Naive thymus-derived CD4-positive, alpha-beta T cell (primary cell): ENCODE measurements at places on chromosomes 6 and 20. TPM values are rescaled to one million over a fixed set of nuclear protein-coding genes. Genes with fewer than 3 reads are reported as not detected.

RNF39 gene
- total RNA-seq = not detected

TRIM26 gene
- 50.4 TPM for total RNA-seq

KCNB1 gene
- not detected for total RNA-seq

ASCC3 gene
- total RNA-seq = 41.6 TPM

FAM229B gene
- 2.5 TPM for total RNA-seq

BPI gene
- total RNA-seq = 0.29 TPM

GPX5 gene
- not detected for total RNA-seq

GRCh38 chr6:36550473-36551000 lies 3.3 kb upstream of the STK38 start:
- H3K4me3 ChIP-seq = no peak overlapping the region
- no peak for DNase-seq
- no peaks in the 10 kb centered on the region for H3K27me3 ChIP-seq
- H3K36me3 ChIP-seq = peaks cover 8% of the 10 kb centered on the region
- peaks cover 13% of the 10 kb centered on the region for H3K4me1 ChIP-seq
- no peak overlapping the region for H3K27ac ChIP-seq

- H3K4me3 ChIP-seq = no peak overlapping the region
- no peaks in the 10 kb centered on the region for H3K36me3 ChIP-seq
- no peaks in the 10 kb centered on the region for H3K4me1 ChIP-seq
- DNase-seq = no peak
- H3K27ac ChIP-seq = no peak overlapping the region
Measured at GRCh38 chr20:52830598-52830997, 141.6 kb upstream of the TSHZ2 start.

- peak overlapping the region; percentile 88 for H3K27ac ChIP-seq
- H3K4me3 ChIP-seq = peak overlapping the region; percentile 76
- peaks cover 33% of the 10 kb centered on the region for H3K4me1 ChIP-seq
- no peak for DNase-seq
Measured at GRCh38 chr6:53359843-53360092, 11.0 kb upstream of the ELOVL5 start.

GRCh38 chr20:9912858-9913434 lies 74.1 kb upstream of the PAK5 start:
- no peaks in the 10 kb centered on the region for H3K36me3 ChIP-seq
- DNase-seq = no peak
- no peaks in the 10 kb centered on the region for H3K27me3 ChIP-seq
- no peak overlapping the region for H3K27ac ChIP-seq
- H3K4me3 ChIP-seq = no peak overlapping the region
- H3K4me1 ChIP-seq = no peaks in the 10 kb centered on the region

- no peaks in the 10 kb centered on the region for H3K36me3 ChIP-seq
- H3K4me3 ChIP-seq = no peak overlapping the region
- DNase-seq = no peak
- H3K4me1 ChIP-seq = no peaks in the 10 kb centered on the region
Measured at GRCh38 chr20:57582029-57582378, 21.1 kb downstream of the PCK1 start.

- no peaks in the 10 kb centered on the region for H3K27me3 ChIP-seq
- no peaks in the 10 kb centered on the region for H3K36me3 ChIP-seq
- peak overlapping the region; percentile 4 for H3K4me3 ChIP-seq
Measured at GRCh38 chr20:54078296-54078984, 8.0 kb upstream of the BCAS1 start.

DNA sequence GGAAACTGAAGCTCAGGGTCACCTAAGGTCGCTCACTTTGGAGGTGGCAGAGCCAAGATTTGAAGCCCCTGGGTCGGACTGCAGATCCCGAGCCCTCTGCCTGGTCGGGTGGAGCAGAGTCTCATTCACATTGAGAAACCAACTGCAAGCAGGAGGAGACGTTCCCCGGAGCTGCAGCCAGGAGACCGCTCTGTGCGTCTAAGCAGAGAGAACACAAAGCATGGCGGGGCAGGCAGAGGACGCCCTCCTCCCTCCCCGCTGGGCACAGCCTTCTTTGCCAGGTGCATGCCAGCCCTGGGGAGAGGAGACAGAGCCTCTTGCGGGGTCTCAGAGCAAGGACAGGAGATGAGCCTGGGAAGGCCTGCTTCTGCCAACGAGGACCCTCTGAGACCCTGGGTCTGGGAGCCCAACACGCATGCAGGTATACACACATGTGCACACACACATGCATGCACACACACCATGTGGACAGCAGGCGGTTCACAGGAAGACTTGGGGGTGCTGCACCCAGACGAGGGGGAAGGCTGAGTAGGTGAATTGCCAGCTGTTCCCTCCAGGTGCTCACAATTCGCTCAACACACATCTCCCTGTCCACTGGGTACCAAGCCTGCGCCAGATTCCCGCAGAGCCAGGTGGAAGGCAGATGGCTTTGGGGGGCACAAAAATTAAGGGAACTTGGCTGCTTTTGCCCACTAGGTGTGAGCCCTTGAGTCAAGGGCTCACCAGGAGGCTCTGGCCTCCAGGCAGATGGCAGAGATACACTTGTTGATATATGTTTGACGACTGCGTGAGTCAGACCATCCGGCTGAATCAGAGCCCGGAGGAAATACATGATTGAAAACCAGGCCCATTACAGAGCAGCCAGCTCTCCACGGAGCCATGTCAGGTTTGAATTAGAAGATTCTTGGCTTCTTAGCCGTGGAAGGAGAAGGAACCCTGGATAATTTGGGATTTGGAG lies 5.5 kb upstream of the NTSR1 start:
- peaks cover 5% of the 10 kb centered on the region for H3K27me3 ChIP-seq
- no peak overlapping the region for H3K4me3 ChIP-seq
- DNase-seq = no peak

- H3K4me1 ChIP-seq = no peaks in the 10 kb centered on the region
- H3K4me3 ChIP-seq = no peak overlapping the region
- H3K36me3 ChIP-seq = no peaks in the 10 kb centered on the region
- no peak for DNase-seq
- H3K27me3 ChIP-seq = no peaks in the 10 kb centered on the region
Measured at GRCh38 chr20:10747019-10747418, 73.2 kb upstream of the JAG1 start.

DNA sequence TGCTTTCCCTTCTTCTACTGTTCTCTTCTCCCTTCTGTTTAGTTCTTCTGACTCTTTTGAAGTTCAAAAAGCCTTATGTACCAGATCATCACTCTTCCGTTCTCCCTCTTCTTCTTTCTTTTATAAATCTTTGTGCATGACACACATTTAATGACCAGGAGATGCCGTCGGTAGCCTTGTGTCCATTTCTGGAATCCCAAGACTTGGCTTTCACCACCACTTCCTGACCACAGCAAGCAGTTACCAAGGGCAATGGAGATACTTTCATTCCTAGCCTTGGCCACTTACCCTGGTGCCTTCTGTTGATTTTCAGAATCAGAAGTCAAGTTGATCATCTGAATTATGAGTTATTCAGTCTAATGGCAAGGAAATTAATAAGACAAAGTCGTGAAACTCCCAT lies 268.5 kb upstream of the QKI start:
- H3K4me3 ChIP-seq = no peak overlapping the region
- no peak for DNase-seq
- H3K4me1 ChIP-seq = no peaks in the 10 kb centered on the region
- no peaks in the 10 kb centered on the region for H3K36me3 ChIP-seq

GRCh38 chr20:36802326-36803222 lies 29.0 kb upstream of the DSN1 start:
- H3K27ac ChIP-seq = no peak overlapping the region
- no peak for DNase-seq
- H3K4me1 ChIP-seq = no peaks in the 10 kb centered on the region
- no peaks in the 10 kb centered on the region for H3K36me3 ChIP-seq

DNA sequence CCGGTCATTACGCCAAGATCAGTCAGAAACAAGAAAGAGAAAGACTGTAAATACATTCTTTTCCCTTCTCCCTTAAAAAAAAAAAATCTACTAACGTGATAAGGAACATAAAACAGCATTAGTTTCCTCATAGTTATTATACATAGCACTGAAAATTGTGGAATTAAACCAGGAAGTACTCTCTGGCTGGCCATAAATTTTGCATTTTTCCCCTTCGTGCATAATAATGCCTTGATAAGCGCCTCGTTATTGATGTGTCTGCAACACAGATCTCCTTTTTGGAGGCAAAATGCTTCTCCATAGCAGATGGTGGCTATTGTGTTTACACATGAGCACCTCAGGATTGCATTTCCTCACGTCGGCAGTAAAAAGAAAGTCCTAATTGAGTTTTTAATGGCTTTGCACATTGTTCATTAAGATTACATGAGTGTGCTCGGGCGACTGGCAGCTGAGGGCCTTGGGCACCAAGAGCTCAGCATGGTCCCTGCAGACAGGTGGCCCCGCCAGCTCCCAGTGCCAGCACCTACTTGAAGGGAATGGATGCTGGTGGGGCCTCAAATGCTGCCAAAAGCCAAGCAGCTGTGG lies 394.5 kb downstream of the PTPRT start:
- H3K36me3 ChIP-seq = no peaks in the 10 kb centered on the region
- no peak for DNase-seq
- no peak overlapping the region for H3K27ac ChIP-seq
- H3K4me1 ChIP-seq = no peaks in the 10 kb centered on the region
- no peaks in the 10 kb centered on the region for H3K27me3 ChIP-seq
- H3K4me3 ChIP-seq = no peak overlapping the region

- DNase-seq = no peak
- H3K27me3 ChIP-seq = no peaks in the 10 kb centered on the region
- peaks cover 48% of the 10 kb centered on the region for H3K36me3 ChIP-seq
- H3K27ac ChIP-seq = peak overlapping the region; percentile 100
Measured at GRCh38 chr20:43459022-43459942, 1.6 kb downstream of the SRSF6 start.

DNA sequence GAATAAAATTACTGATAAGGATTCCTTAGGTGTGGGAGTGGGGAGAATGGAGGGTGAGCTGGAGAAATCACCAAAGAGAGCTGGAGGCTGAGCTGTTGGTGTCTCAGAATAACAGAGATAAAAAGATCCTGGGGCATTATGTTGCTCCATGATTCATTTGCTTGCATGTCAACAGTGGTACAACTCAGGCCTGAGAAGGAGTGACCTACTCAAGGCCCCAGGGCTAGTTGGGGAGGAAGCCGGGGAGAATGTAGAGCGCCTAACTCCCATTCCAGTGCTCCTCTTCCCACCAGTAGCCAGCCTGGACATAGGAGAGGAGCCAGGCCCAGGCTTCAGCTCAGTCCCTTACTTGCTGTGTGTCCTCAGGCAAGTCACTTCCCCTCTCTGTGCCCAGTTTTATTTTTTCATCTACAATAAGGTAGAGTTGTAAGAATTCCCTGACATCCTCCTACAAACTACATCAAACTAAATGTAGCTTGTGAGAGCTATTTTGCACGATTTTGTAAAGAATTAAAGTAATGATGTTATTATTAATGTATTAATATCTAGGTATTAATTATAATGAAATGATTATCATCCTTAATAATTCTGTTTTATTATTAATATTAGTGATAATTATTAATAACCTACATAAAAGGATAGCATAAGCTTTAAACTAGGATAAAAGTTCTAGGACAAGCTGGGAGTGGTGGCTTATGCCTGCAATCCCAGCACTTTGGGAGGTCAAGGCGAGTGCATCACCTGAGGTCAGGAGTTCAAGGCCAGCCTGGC lies 250.9 kb upstream of the SULF2 start:
- no peak overlapping the region for H3K27ac ChIP-seq
- H3K4me1 ChIP-seq = no peaks in the 10 kb centered on the region
- DNase-seq = no peak
- H3K4me3 ChIP-seq = no peak overlapping the region
- no peaks in the 10 kb centered on the region for H3K27me3 ChIP-seq
- no peaks in the 10 kb centered on the region for H3K36me3 ChIP-seq

DNA sequence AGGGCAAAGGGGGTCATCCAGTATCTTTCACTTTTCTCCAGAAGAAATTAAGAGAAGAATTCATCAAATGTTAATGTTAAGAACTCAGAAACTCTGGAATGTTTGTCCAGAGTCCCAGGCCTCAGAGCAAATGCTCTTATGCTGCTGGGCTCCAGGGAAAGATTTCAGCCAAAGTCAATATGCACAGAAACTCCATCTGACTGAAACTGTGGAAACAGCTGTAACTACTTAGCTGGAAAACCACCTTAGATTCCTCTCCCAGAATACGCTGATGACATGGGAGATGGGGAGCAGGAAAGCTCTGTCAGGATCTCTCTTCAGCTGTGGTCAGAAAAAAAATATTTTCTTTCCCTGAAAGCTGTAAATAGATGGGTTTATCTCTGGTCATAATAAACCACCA lies 559.6 kb downstream of the RFPL4B start:
- H3K36me3 ChIP-seq = no peaks in the 10 kb centered on the region
- no peak overlapping the region for H3K4me3 ChIP-seq
- H3K27ac ChIP-seq = no peak overlapping the region
- H3K4me1 ChIP-seq = no peaks in the 10 kb centered on the region
- no peaks in the 10 kb centered on the region for H3K27me3 ChIP-seq

DNA sequence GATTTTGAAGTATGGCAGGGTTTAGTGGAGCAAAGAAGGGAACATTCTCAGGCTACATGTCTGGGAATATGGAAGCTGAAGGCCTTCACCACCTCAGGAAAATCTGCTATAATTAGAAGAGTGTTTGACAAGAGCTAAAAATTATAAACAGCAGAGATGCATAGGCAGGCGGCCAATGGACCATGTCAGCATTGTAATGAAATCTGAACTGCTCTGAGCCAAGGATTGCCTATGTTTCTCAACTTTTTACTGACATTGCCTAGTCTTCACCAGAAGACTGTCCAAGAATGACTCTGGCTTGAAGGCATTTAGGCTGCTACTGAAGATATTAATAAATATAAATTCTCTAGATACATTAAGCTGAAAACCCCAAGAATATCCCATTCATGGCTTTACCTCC lies 84.1 kb downstream of the C6orf52 start:
- no peaks in the 10 kb centered on the region for H3K4me1 ChIP-seq
- no peak overlapping the region for H3K27ac ChIP-seq
- H3K36me3 ChIP-seq = no peaks in the 10 kb centered on the region

DNA sequence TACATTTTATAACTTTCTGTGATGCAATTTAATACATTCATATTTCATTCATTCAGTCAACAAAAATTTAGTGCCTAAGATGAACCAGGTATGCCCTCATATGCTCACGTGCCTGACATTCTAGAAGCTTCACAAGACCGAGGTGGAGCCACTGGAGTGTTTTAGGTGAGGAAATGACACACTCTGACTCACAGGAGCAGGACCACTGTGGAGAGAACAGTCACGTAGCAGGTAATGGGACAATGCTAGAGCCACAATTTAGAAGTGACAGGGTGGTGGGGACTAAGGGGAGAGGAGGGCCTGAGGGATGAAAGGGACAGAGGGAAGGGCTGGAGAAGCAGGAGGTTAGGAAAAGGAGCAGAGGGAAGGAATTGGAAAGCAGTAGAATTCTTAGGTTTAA lies 17.6 kb upstream of the HLA-A start:
- H3K27ac ChIP-seq = no peak overlapping the region
- H3K4me3 ChIP-seq = no peak overlapping the region
- H3K36me3 ChIP-seq = no peaks in the 10 kb centered on the region
- no peak for DNase-seq
- H3K4me1 ChIP-seq = peaks cover 15% of the 10 kb centered on the region

DNA sequence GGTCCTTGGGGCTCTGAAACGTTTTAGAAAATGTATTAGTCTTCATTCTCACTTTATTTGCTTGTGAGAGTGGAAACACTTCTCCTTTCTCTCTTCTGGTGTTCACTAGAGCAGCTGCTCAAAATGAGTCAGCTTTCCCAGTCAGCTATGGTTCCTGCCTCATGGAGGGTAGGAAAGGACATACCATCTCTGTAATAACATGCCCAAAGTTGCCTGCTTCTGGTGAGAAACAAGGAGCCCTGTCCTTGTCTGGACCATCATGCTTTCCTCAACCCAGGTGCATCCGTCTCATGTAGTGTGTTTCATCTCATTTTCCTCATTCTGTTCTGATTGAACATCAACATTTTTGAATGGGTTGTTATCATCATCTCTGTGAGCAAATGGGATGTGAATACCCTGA lies 17.1 kb upstream of the TINAG start:
- H3K36me3 ChIP-seq = no peaks in the 10 kb centered on the region
- H3K27me3 ChIP-seq = no peaks in the 10 kb centered on the region
- DNase-seq = no peak
- H3K4me1 ChIP-seq = no peaks in the 10 kb centered on the region
- H3K27ac ChIP-seq = no peak overlapping the region
